ENCODE measurements at places on chromosomes 12 and 14. TPM values are rescaled to one million over a fixed set of nuclear protein-coding genes. Genes with fewer than 3 reads are reported as not detected.

The PRIM1 gene
- 1.9 TPM for polyA plus RNA-seq

The KRT78 gene
- polyA plus RNA-seq = not detected

The PRB2 gene
- not detected for polyA plus RNA-seq

DNA sequence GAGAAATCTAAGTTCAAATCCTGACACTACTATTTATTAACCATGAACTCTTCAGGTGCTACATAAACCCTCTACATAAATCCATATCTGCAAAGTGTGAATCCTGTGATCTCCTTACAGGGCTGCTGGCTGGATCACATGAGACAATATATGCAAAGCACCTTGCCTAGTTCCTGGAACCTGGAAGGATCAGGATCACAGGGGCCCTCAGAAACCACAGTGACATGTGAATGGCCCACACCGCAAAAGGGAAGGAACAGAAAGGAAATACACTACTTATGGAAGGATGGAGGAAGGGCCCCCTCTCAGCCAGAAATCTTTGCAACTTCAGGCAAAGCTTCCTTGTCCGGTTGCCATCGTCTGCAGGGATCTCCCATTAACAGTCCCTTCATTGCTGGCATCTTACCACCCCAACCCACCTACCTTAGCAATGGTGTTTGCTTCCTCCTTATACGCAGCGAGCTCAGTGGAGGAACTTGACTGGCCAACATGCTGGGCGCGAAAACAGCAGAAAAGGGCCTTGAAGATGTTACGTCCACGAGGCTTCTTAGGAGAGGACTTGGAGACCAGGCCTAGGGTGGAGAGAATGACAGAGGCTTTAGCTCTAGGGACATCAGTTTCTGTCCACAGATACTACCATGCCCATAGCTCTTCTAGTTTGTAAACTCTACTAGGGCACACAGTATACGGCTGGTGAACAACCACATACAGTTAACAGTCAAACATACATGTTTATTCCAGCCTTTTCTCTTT lies 10.7 kb upstream of the AVIL start:
- DNase-seq = no peak

Measured in heart right ventricle (tissue), 16 donors.